Transverse colon (tissue), 4 donors: ENCODE measurements at places on chromosomes 6 and 20.

GRCh38 chr6:42165016-42165415, 8.1 kb upstream of the GUCA1A start:
- DNase-seq = no peak

DNA sequence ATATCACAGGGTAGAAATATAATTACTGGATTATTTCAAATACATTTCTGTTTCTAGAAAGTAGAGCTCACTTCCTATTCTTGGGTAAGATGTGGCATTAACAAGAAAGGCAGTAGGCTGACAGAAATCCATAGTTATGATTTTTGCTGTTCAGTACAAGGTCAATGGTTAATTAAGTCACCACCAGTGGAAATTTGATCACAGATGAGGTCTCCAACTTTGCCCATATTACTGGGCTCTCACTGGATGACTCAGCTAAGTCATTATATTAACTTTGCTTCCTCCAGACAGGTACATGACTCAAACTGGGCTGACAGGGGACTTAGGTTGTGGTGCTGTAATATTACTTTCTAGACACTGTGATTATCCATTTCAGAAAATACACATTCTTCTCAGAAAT, 212.4 kb downstream of the GRIK2 start:
- DNase-seq = no peak

- no peak for DNase-seq
Measured at GRCh38 chr20:21512634-21513180, 1.2 kb downstream of the NKX2-2 start.

- DNase-seq = no peak
Measured at GRCh38 chr6:110053395-110054240, 75.5 kb downstream of the GPR6 start.

GRCh38 chr6:137901454-137901853, 34.4 kb downstream of the TNFAIP3 start:
- no peak for DNase-seq

DNA sequence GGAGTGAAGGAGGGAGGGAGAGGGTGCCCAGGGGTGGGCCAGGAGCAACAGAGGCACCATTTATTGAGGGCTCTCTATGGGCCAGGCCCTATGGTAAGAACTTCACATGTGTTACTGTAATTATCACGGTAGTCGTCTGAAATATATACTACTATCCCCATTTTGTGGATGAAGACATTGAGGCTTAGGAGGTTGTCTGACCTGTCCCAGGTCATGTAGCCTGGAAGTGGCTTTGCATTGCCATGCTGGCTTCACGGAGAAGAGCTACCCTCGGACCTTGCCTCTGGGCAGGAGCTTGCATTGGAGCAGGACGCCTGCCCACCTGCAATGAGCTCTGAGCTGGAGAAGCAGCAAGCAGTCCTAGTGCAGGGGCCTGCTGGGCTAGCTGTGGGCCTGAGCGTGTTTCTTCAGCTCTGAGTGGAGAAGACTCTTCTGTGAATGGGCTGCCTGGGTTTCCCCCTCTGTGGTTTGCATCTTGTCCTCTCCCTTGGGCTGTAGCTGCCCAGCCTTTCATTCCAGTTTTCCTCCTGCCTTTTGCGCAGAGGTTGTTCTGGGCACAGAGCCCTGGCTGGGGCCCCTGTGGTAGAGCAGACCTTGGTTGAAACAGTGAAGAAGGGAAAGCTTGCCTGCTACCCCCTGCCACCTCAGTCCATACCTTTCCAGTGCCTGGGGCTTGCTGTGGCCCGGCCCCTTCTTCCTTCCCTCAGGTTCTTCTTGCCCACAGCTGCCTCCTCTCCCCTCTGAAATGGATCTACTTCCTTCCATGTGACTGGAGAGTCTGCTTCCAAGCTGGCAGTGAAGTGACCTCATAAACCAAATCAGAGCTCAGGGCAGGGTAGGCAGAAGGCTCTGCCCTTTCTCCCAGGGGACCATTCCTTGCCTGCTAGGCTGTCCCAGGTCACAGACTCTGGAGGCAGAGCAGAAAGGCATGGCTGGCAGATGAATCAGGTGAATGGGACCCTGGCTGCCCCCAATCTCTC, 24.1 kb upstream of the SRF start:
- no peak for DNase-seq
